HFFc6 (cell line): ENCODE measurements at places on chromosomes 13 and 19.

- no peak for DNase-seq
Measured at GRCh38 chr19:3478409-3479176, 1.7 kb downstream of the SMIM24 start.

- DNase-seq = peak; percentile 43
Measured at GRCh38 chr19:34096020-34096915, 76.0 kb upstream of the LSM14A start.

- DNase-seq = no peak
Measured at GRCh38 chr13:78827471-78827870, 168.5 kb upstream of the OBI1 start.

DNA sequence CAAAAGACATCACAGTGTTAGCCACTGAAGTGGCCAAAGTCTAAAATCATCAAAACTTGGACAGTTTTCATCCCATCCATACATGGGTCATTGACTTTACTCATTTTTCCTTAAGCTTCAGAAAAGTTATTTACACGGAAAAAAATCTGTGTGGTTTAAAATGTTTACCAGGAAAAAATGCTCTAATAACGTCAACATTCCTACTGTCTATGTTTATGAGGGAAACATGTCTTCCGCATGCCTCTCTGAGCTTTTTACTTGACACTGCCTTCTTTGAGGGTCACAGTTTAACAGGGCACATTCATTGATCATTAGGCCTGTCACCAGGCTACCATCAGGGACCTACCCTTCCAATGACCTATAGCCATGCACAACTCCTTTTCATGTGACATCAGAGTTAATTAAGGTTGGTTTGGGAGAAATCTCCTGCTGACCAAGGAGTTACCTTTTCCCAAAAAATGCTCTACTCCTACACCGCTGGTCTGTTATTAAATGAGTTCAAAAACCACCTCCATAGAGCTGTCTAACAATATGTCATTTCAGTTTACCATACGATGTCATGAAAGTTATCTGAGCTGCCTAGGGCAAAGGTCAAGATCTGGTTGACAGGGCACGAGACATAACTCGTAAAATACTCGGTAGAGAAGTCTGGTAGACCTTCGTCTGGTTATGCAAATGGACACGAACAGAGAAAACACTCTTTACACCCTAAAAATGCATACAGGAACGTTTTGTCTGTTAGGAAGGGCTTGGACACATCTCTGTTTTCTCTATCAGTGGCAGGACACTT, 17.8 kb downstream of the FLT1 start:
- no peak for DNase-seq

GRCh38 chr13:109012115-109012514, 382.7 kb downstream of the MYO16 start:
- no peak for DNase-seq

DNA sequence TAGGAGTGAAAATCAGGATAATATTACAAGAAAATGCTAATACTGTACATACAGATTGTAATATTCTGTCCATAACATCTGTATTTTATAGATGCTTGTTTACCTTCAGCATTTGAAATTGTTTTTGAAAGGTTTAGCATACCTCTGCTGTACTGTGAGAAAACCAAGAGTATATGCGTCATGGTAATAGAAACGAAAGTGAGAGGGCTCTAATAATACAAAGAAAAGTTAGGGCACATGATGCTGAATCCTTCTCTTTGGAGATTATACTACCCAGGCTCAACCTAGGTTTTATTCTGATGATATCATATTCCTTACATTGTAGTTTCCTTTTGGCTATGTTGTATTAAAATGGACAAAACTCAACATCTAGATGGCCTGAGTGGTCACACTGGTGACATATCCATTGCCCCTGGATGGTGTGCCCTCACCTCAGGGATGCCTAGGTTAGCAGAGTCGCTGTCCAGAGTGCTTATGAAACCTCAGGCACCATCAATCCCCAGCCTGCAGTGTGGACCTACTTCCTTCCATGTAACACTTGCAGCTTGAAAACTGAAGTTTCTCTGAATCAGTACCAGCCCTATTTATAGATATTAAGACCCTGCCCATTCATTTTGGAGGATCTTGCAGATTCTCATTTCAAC, 253.7 kb downstream of the KCTD12 start:
- DNase-seq = no peak

DNA sequence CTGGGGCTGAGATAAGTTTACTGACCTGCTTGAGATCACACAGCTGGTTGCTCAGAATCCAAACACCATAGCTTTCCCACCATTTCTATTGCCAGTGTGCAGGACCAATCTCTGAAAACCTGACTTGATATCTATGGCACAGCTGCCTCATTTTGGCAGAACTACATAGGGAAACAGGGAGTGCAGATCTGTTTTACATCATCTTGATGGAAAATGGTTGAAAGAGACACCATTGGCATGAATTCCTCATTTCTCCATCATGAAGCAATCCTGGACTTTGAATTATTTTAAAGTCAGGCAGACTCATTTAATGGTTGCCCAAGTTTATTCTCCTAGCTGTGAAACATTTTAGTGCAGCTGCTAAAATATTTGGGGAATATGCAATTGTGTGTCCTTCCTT, 1628.2 kb upstream of the SLC10A2 start:
- DNase-seq = no peak

DNA sequence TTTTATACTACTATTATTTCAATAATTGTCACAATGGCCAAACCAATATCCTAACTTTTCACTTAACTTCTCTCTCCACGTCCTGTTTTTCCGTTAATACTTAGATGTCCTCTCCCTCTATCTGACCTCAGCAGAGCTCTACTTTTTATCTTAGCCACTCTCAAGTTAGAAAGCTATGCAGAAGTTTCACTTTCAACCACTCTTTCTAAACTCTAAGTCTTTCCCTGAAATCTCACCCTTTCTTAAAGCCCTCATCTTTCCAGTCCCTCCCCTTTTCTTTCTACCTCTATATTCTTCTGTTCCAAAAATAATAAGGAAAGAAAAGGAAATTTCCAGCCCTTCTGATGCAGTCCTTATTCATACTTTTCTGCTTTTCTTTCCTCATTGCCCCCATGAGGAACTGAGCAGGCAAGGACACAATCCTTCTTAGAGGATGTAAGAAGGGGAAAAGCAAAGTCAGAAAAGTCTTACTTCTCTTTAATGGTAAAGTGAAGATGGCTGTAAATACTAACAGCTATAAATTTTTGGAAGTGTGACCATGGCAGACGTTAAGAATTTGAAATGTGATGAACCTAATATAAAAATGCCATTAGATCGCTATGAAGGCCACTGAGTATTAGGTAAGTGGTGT, 23.0 kb downstream of the FAM216B start:
- no peak for DNase-seq

DNA sequence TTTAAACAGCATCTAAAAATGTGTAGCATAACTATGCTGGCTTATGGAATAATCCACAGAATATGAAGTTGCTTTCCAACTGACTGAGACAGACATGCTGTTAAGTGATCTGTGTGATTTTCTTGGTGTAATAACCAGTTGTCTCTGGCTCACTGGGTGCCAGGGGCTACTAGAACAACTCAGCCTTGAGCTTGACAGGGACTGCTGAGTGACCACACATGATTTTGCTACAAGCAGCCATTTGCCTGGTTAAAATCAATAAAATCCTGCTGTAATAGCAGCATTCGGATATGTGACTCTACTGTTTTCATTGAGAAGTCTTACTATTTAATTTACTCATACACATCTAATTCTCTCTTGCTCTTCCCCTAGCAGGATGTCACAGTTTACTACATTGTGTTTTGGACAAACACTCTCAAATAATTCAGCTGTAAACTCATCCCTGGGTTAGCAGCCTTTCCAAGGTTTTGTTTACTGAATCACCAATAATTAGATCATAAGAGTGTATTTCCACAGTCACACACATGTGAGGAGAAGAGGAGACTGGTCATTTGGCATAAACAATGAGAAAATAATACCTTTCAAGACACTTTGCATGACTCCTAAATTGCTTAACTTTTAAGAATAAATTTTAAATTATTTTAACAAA, 426.2 kb downstream of the PCDH9 start:
- DNase-seq = no peak

- peak; percentile 50 for DNase-seq
Measured at GRCh38 chr13:33497146-33497845, 211.7 kb upstream of the STARD13 start.

DNA sequence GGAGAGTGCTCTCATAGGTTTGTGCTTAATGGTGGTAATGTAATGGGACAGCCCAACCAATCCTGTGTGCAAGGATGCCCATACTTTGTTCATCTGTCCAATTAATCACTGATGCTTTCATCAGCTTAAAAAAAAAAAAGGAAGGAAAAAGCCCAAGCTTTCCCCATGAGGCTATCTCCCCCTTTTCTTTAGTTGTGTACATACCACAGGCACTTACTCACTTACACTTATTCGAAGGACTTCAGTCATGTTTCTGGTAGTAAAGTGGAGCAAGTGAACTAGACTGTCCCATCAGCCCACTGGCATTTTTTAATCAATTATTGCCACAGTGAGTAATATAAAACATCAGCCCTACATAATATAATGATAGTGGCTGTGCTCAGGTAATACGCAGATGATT, 183.5 kb upstream of the UFM1 start:
- peak; percentile 31 for DNase-seq

DNA sequence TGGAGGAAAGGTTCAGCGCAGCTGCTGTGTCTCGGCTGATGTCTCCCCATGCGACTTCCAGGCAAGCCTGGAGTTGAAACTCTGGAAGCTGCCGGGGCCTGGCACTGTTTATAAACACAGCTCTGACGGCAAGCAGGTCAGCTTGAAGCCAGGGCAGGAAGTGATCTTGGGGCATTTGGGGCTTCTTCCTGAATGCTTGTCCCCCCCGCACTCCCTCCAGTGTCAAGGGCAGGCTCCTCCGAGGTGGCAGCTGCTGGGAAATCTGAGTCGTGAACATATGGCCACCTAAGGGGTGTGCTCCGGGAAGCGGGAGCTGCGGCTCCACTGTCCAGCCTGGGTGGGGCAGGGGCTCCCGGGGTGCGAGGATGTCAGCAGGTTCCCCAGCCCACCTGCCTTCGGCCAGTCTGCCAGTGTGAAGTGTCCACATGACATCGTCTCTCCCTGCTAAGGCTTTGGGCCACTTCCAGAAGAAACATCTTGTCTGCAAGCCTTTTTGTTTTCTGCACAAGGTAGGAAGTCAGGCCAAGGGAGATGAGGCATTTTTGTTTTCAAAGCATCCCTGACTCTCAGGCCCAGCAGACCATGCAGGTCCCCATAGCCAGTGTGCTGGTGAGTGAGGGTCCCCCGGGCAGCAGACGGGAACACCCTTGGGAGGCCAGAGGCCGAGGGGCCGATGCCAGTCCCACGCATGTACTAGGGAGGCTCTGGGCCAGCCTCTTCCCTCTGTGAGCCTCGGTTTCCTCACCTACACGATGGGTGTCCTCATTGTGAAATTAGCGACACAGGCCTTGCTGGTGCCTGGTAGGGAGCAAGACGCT, 2.7 kb downstream of the PIAS4 start:
- DNase-seq = no peak

- DNase-seq = no peak
Measured at GRCh38 chr19:46411088-46411924, 2.1 kb downstream of the CCDC8 start.

DNA sequence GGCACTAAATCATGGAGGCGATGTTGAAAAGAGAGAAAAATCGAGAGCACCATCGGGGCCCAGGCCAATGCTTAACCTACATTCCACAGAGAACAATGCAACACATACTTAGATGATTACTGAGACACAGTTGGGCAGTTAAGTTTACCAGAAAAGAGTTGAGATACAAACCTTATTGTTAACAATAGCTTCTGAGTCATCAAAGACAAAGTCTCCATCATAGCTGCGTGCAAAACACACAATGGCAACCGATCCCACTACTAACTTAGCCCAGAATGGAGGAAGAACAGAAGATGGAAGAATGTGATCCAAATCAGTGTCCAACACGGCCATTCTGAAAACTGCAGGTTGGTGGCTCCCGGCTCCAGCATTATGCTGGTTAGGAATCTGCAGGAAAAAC, 6.2 kb downstream of the TMTC4 start:
- no peak for DNase-seq

GRCh38 chr13:93709506-93710244, 483.1 kb downstream of the GPC6 start:
- DNase-seq = no peak

DNA sequence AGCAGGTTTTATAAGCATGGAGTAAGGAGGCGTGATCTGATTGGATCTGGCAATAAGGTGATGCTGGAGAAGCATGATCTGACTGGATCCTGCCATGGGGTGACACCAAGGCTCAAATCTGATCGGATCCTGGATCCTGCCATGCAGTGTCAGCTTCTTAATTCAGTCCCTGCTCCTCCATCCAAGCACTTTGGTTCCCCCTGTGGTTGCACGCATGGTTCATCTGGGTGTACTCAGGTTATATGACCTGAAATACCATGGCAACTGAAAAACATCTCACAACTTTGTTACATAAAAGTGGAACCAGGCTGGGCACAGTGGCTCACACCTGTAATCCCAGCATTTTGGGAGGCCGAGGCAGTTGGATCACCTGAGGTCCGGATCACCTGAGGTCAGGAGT, 17.6 kb upstream of the KLK4 start:
- DNase-seq = no peak

DNA sequence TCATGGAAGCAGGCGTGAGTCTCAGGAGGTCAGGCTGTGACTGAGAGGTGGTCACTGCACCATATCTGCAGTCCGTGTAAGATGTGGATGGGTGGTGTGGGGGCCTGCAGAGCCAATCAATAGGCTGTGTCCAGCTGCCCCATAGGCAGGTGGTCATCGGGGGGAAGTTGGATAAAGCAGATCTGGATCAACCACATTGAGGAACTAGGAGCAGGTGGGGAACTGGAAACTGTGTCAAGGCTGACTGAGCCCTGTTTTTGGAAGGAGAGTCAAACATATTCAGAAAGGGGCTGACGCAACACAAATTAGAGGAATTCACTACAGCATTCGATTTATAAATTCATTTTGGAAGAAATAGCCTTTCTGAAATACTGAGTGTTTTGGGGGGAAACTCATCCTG, 15.0 kb downstream of the CLEC4M start:
- DNase-seq = no peak

DNA sequence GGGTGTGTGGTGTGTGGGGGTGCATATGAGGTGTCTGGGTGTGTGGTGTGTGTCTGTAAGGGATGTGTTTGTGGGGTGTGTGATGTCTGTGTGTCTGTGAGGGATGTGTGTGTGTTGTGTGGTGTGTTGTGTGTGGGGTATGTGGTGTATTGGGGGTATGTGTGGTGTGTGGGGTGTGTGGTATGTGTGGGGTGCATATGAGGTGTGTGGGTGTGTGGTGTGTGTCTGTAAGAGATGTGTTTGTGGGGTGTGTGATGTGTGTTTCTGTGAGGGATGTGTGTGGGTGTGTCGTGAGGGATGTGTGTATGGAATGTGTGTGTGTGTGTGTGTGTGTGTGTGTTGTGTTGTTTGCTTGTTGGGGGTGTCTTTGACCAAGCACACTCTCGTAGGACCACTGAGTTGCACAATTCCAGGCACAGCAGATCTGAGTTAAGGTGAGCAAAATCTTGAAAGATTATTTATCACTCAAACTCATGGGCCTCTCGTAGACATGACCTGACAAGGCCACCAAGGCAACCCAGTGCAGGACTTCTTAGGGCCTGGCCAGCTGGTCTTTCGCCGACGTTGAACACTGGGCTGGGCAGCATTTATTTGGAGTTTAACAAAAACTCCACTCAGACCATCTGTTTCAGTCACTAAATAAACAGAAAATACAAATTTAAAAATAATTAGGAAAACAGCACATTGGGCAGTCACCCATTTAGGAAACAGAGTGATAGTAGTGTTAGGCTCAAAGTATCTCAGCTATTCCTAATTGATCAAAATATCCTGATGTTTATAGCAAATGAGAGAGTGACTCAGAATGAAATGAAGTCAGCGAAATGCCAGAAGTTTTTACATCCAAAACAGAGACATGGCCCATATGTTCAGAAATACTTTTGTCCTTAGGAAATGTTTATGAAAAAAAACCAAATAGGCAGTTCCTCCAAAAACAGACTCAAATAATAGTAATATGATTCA, 301.1 kb downstream of the FGF9 start:
- no peak for DNase-seq
